Stimulated activated CD8-positive, alpha-beta memory T cell treated with anti-CD3 and anti-CD28 coated beads, Interleukin-4, amount 100 ng/mL, for 4 hours (primary cell): ENCODE measurements at places on chromosomes 16 and 17.

GRCh38 chr17:45851464-45851863 lies 6.8 kb downstream of the SPPL2C start:
- no peak for DNase-seq

DNA sequence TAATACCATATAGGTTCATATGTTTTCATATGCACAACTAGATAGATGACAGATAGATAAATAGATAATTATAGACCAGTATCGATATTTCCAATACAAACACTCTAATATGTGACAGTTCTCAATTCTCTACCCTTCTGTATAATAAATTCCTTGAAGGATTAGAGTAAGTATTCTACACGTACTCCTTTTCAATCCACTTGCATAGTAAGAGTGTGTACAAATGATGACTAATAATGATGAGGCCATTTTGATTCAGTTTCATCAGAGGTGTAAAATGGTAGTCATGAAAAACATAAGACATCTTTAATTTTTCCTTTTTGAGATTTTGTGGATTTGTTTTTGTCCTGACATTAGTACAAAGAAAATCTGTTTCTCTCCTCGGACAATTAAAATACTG lies 188.3 kb upstream of the WSB1 start:
- no peak for DNase-seq

- DNase-seq: no peak
Measured at GRCh38 chr17:39461926-39462569, 762 bp downstream of the CDK12 start.

DNA sequence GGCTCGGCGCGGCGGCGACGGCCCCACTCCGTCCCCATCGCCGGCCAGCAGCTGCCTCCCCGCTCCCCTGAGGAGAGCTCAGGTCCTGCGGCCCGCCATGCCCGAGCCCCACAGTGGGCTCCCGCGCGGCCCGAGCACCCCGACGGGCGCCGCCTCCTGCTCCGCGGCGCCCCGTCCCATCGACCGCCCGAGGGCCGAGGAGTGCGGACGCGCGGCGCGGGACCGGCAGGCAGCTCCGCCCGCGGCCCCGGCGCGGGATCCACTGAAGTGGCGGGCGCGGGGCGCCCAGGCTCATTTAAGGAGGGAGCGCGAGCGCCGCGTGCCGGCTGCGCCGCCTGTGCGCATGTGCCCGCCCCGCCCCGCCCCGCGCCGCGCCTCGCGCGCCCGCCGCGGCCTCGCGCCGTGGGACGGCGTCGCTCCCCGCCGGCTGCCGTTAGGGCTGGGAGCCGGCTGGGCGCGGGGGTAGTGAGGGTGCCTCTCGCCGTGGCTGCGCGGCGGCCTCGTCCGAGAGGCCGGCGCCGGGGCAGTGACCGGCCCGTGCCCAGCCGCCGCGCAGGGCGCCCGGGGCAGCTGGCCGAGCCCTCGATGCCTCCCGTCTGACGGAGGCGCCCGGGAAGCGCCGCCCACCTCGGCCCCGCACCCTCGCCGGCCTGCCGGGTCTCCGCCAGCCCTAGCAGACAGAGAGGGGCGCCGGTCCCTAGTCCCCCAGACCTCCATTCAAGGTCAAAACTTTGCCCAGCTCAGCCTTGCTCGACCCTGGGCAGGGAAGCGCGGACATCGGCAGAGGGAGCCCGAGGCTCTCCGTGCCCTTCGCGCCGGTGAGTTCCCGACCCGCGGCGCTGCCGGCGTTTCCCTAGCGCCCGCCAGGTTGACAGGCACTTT lies at the start of gene NETO2:
NETO2 (minus strand) TSS at position 269 of the 882 bp plus-strand sequence. CDS start 333 bp downstream, outside the sequence.
- DNase-seq: peak; percentile 15

- DNase-seq: no peak
Measured at GRCh38 chr16:61968242-61969076, 67.8 kb downstream of the CDH8 start.

DNA sequence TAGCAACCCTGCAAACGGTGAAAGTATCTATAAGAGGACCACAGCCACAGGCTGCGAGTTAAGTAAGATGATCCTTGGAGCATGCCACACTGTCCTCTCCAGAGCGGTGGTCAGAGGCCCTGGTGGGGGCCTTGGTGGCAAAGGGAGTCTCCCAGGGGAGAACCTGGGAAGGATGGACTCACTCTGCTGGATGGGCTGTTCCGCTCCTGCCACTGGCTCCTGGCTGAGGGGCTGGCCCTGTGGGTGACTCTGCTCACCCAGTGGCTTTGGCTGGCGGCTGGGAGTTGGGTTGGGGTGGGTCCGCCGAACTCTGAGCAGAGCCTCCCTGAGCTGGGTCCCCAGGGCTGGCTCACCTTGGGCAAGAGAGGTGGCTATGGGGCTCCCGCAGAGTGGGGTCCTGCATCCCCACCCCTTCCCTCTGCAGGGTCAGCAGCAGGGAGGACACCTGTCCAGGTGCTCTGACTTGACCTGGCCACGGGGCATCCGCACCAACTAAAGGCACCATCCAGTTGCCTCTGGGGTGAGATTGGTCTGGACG lies 7.3 kb downstream of the CDK5R1 start:
- DNase-seq: no peak

- no peak for DNase-seq
Measured at GRCh38 chr17:7912927-7913524, 3.1 kb downstream of the RNF227 start.

DNA sequence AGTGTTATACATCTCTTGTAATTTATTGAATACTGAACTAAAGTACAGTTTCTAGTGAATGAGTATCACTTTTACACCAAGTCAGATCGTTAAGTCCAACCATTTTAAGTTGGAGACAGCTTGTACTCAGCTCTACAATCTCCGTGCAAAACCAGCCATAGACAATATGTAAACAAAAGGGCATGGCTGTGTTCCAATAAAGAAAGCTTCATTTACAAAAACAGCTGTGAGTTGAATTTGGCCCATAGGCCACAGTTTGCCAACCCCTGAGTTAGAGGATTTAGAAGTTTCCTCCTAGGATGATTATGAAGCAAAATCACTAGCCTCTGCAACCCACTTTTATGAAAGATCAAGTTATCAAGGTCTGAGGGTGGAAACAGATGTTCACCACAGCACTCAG lies 105.7 kb upstream of the RCVRN start:
- no peak for DNase-seq

DNA sequence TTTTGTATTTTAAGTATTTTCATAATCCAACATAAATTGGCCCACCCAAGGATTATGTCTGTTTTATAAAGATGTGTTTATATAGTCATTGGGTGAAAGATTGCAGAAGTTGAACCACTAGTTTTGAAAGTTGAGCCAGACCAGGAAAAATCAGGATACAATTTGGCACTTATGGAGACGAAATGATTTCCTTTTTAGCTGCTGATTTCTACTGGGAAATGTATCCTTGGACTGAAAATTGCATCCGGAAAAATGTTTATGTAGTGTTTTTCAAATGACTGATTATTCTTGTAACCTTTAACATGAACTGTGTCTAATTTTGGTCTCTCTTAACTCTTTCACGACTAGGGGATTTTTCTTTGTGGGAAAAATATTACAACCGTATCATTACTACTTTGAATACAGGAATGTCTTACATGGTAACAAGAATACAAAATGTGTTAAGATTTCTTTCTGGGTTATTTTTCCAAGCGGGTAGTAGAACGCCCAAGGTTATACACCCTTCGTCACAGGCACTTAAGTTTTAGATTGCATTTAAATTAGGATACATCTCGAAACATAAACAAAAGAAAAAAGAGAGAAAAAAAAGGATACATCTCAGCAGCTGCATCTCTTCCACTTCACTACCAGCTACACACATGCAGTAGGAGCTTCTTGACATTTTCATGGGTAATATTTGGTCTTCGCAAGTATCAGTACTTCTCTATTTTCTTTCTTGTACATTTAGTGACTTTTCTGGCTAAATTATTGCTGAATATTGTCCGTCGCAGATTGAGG lies 273.0 kb upstream of the TBX2 start:
- no peak for DNase-seq

DNA sequence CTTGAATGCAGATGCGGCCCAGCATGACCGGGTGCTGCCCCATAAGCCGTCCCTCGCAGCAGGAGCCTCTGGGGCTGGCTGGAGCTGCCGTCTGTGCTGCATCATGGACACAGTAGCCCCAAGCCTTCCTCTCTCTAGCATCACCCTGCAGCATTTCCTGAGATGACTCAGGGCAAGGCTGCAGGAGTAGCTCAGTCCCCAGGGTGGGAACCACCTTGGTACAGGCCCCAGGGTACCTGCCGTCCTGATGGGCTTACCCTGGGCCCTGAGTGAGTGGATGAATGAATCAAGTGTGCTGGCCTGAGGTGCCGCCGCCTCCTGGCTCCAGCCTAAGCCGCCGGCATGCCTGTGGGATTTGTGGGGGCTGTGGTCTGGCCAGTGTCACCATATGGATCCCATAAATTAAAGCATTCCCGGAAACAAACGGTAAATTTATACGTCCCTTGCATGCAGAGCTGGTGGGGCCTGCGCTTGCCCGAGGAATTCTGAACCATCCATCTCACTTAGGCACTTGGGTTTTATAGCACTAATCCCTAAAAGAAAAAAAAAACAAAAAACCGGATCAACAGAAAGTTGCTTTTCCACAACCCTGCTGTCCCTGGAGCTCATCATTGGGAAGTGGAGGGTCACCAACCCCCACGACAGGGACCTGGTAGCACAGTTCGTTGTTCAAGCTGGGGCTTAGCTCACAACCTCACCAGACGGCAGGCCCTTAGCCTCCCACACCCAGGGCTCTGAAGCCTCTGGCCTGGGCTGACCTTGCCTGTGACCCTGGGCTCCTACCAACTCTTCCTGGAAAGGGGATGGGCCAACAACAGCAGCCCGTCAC lies 242.6 kb upstream of the CIBAR2 start:
- no peak for DNase-seq

DNA sequence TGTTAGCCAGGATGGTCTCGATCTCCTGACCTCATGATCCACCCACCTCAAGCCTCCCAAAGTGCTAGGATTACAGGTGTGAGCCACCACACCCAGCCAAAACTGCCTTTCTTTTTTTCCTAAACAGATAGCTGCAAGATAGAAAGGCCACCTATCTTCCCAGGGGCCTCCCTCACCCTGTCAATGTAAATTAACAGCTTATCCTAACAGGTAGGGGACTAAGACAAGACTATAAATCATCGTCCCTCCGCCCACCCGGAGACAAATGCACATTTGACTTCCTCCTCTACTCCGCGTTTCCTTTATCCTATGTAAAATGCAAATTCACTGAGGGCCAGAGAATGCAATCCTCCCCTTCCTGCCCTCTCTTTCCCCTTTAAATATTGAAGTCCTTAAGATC lies 71.4 kb downstream of the MARF1 start:
- DNase-seq: no peak

DNA sequence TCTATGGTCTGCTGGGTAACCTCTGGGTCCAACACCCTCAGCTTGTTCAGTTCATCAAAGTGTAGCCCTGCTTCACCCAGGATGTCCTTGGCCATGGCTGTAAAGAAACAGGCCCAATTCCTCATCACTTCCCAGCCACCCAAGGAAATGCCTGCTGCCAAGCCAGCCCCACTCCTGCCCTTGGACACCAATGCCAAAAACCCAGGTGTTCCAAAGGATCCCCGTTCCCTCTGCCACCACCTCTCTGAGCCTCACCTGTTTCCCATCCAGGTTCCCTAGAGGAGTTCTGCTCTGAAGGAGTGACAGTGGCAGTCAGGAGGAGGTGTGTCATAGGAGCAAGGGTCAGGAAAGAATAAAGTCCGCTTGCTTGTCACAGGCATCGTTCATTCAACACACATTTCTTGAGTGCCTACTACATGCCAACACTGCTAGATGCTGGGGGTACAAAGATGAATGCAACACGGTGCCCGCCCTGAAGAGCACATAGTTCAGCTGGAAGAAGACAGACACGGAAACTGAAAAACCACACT lies 3.3 kb downstream of the IFT20 start:
- DNase-seq: no peak

GRCh38 chr17:41069031-41069430 lies 3.4 kb upstream of the KRTAP2-4 start:
- no peak for DNase-seq

- no peak for DNase-seq
Measured at GRCh38 chr17:73069164-73069770, 23.2 kb downstream of the SLC39A11 start.

DNA sequence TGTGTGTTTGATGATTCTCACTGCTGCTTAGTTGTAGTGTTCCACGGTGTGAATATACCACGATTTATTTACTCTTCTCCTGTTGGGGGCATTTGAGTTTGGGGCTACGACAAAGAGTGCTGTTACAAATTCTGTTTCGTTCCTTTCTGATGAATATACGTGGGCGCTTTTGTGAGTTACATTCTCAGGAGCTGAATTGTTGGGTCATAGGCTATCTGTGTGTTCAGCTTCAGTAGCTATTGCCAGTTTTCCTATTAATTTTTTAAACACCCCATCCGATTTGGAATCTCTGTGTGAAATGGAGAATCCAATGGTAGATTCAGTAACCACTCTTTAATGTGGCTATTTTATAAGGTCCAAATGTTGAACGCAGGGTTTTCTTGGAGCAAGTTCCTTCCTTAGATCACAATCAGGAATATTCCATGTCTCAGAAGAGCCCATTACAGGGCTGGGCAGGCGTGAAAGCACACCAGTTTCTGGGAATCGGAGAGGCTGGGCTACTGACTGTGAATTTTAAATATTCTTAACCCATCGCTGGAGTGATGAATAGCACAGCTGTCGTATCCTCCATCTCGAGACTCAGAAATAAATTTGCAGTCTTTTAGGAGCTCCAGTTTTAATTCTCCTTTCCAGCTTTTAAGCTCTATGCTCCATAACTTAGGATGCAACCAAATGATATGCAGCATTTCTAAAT lies 115.9 kb downstream of the PITPNC1 start:
- no peak for DNase-seq

DNA sequence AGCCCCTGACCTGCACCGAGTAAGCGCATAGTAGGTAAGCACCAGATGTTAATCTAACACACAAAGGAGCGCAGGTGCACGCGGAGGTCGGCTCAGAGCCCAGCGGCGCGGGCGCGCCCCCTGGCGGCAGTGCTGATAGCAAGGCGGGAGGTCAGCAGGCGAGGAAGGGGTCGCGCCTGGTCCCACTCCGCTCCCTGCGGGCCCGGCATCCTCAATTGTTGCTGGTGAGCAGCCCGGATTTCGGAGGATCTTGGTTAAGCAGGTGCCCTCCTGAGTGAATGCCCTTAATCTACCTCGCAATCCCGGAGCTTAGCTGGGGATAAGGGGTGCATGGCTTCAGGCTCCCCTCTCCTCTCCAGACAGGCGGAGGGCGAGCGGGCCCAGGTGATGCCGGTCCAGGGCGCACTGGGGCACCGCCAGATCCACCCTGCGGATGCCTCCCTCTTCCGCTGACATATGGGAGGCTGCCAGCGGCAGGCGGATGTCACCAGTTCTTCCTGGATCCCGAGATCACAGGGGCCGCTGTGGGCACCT lies 4.0 kb upstream of the WNT3 start:
- DNase-seq: no peak

DNA sequence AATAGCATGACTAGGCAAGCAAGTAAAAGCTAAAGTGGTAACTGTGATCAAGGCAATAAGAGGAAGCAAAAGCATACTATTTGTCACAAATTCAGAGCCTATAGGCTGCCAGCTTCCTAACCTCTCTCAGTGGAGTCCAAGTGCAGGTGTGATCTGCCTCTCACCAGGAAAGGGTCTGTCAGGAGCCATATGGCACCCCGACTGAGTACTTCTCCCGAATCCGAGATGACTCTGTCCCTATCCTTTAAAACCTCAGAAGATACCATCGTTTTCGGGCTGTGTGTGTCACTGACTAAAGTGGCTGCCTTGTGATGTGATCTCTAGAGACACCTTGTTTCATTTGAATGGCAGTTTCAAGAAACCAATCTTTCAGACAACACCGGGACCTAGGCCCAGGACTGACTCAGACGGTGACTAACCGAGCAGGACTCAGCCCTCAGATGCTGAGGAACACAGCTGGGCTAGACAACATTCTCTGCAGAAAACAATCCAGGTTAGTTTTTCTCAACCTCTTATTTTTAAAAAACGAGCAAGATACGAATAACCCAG lies 63.6 kb downstream of the SMG6 start:
- DNase-seq: peak; percentile 7
